ENCODE measurements at places on chromosomes 12 and 14. TPM values are rescaled to one million over a fixed set of nuclear protein-coding genes. Genes with fewer than 3 reads are reported as not detected.

DNA sequence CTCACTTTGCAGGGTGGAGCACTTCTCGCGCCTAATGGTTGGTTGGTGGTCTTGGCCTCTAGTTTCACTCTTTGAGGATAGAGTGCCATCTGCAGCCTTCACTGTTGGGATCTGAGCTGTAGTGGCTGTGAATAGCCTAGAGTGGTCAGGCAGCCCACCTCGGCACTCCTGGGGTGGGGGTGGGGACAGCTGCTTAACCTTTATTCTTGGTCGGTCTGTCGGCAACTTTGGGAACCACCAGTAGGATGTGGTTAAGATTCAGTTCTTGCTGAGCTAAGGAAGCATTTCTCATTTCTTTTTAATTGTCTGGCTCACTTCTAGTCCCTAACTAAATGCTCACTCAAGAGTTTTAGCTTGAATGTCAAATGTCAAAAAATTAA, 21.1 kb downstream of the TMBIM6 start:
- DNase-seq = no peak
- H3K27ac ChIP-seq = no peak overlapping the region
- H3K36me3 ChIP-seq = peaks cover 61% of the 10 kb centered on the region

DNA sequence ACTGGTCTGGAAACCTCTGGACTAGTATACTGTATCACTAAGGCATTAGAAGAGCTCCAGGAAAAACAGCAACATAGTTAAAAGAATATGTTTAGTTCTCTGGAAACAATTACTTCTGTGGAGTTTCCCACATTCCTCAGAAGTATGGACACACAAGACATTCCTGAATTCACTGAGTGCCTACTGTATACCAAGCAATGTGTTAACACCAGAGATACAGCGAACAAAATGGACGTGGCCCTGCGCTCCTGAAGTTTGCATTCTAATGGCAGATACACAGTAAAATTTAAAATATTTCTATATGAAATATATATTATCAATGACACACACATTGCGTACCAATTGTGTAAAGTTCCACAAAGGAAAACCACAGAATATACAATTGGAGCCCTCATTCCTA, 1.1 kb downstream of the ANGEL1 start:
- H3K27ac ChIP-seq = no peak overlapping the region
- DNase-seq = no peak
- no peaks in the 10 kb centered on the region for H3K27me3 ChIP-seq
- H3K4me1 ChIP-seq = peaks cover 19% of the 10 kb centered on the region

DNA sequence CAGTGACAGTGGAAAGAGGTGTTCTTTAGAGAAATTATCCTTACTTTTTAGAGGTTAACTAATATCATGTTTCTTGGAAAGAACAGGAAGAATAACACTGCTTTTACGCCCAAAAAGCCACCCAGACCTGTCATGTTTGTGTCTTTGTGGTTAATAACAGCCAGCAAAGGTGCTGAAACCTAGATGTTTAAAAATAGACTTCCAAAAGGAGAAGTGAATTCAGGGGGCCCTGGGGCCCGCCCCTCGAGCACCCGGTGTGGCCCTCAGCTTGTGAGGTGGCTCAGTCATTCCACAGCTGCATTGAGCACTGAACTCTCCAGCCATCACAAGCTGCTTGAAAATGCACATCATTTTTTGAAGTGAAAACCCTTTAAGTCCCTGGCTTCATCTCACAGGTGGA, 20.8 kb upstream of the AMN start:
- H3K36me3 ChIP-seq = peaks cover 2% of the 10 kb centered on the region
- no peak for DNase-seq
- no peaks in the 10 kb centered on the region for H3K27me3 ChIP-seq
- no peak overlapping the region for H3K27ac ChIP-seq
- H3K4me3 ChIP-seq = no peak overlapping the region
- H3K4me1 ChIP-seq = no peaks in the 10 kb centered on the region

GRCh38 chr12:48286665-48287064, 64.1 kb downstream of the ZNF641 start:
- H3K27ac ChIP-seq = no peak overlapping the region
- H3K4me3 ChIP-seq = no peak overlapping the region
- no peaks in the 10 kb centered on the region for H3K4me1 ChIP-seq
- no peaks in the 10 kb centered on the region for H3K27me3 ChIP-seq
- DNase-seq = no peak

DNA sequence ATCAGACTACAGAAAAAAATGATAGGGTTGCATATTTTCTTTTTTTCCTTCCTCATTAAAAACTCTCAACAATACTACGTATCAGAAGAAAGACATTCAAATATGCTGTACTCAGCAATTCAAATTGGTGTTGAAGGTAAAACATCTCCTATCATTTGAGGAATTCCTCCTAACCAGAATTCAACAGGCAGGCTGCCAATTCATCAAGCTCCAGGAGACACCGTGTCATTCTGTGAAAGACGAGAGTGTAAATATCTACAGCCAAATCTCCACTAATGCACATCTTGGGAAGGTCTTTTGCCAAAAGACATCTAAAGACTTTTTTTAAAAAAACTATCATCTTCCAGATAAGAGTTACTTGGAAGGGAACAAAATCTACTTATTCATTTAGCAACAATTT, 26.6 kb downstream of the NT5DC3 start:
- no peak overlapping the region for H3K4me3 ChIP-seq
- H3K36me3 ChIP-seq = peaks cover 16% of the 10 kb centered on the region
- no peak for DNase-seq
- H3K27me3 ChIP-seq = no peaks in the 10 kb centered on the region

The MRPL52 gene
- total RNA-seq = 65.0 TPM

The PTPN21 gene
- 32.5 TPM for total RNA-seq

The GLIPR1 gene
- total RNA-seq = 103 TPM

Data from thoracic aorta (tissue), 2 donors.